Aorta (tissue), 5 donors: ENCODE measurements at places on chromosomes 5 and 9. TPM values are rescaled to one million over a fixed set of nuclear protein-coding genes. Genes with fewer than 3 reads are reported as not detected.

COL23A1 gene
- 1.1 TPM for polyA plus RNA-seq

FAXDC2 gene
- 46.8 TPM for polyA plus RNA-seq

TTC33 gene
- 13.0 TPM for polyA plus RNA-seq

NUTM2G gene
- not detected for polyA plus RNA-seq
